ENCODE measurements at places on chromosomes 13 and 19.

DNA sequence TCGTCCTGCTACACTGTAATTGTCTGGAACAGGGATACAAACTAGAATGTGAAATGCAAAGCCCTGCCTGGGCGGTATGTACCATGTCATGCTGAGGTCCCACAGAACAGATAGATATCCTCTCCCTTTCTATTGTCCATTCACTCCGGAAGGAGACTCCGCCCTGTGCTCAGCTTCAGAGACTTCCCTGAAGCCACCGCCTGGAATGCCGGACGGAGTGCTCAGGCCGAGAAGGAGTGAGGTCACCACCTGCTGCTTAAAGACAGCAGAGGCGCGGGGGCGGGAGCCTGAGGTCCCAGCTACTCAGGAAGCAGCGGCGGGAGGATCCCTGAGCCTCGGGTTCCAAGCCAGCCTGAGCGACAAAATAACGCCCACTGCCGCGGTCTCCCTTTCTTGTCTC is 890 bp upstream of the ZNF611 start:
- DNase-seq, result no peak

- DNase-seq, result no peak
These were observed 3.9 kb upstream of the IL12RB1 start for GRCh38 chr19:18090545-18091216.

- DNase-seq, result no peak
These were observed 4.2 kb downstream of the TMEM259 start for GRCh38 chr19:1016647-1017114.

- DNase-seq, result no peak
These were observed 1724.2 kb downstream of the PCDH9 start for GRCh38 chr13:65505941-65506340.

- no peak for DNase-seq
These were observed 60.8 kb downstream of the ALOX5AP start for GRCh38 chr13:30796132-30796572.

GRCh38 chr13:65600702-65601101 is 1629.4 kb downstream of the PCDH9 start:
- no peak for DNase-seq

- no peak for DNase-seq
These were observed 392.5 kb upstream of the DACH1 start for GRCh38 chr13:72259528-72259927.

- no peak for DNase-seq
These were observed 33.9 kb upstream of the TPT1 start for GRCh38 chr13:45374917-45375316.

GRCh38 chr13:51091839-51092238 is 19.2 kb downstream of the C13orf42 start:
- no peak for DNase-seq

DNA sequence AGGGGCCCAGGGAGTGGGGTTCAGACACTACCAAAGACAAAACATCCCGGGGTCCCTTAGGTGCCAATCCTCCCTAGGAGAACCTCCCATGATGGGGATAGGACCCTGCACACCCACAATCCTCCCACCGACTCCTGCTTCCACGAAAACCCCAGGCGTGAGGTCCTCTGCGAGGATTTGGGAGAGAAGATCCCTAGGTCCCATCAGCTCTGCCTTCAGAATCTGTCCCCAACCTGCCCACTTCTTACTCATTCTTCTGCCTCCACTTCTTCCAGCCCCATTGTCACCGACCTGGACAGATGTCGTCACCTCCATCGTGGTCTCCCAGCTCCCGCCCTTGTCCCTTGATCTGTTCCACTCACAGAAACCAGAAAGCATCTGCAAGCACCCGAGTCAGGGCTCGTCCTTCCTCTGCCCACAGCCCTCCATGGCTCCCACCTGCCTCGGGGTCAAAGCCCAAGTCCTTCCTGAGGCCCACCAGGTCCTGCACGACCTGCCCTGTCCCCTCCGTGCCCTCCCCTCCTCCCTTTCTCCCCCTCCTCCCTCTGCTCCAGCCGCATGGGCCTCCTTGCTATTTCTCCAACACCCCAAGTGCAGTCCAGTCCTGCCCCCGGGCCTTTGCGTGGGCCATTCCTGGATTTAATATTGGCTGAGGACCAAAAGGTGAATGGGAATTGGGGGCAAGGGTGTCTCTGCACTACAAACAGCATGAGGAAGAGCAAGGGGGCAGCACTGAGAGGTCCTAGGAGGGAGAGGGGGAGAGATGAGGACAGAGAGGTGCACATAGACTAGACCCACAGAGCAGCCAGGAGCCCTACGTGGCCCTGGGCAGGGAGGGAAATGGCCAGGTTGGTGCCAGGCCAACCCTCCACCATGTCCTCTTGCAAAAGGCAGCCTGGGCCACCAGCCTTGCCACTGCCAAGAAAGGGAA is 51.3 kb downstream of the PTPRS start:
- DNase-seq, result no peak

Measured in stimulated activated CD8-positive, alpha-beta memory T cell treated with anti-CD3 and anti-CD28 coated beads, Interleukin-2, amount 100 ng/mL, for 1 hour (primary cell).